DND-41 (cell line): ENCODE measurements at places on chromosomes 2 and 18.

- no peak for DNase-seq
Observed at GRCh38 chr2:234134496-234134895, 84.0 kb downstream of the SPP2 start.

DNA sequence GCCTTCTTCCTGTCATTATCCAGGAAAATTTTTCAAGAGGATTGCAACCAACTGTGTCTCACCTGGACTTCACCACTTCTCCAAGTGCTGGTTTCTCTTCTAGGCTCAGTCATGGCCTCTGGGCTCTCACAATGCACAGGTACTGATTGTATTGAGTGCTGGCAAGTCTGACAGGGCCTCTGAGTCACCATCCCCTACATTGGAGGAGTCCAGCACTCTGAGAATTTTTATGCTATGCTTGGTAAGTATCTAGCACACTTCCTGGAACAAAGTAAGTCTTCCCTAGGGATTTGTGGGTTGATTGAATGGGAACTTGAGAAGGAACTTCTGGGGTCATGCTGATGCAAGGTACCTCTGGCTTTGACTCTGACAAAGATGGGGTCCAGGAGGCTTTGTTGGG lies 147.2 kb upstream of the CELF4 start:
- DNase-seq, result no peak

- DNase-seq, result no peak
Observed at GRCh38 chr18:58858591-58859468, 5.8 kb upstream of the ZNF532 start.

- no peak for DNase-seq
Observed at GRCh38 chr2:242041816-242042215, 172.3 kb downstream of the RTP5 start.

GRCh38 chr2:162537651-162538050 lies 193.7 kb downstream of the GCA start:
- no peak for DNase-seq

- DNase-seq, result no peak
Observed at GRCh38 chr2:63818271-63818670, 23.4 kb upstream of the UGP2 start.

GRCh38 chr2:147523415-147523814 lies 321.4 kb upstream of the ACVR2A start:
- DNase-seq, result no peak

DNA sequence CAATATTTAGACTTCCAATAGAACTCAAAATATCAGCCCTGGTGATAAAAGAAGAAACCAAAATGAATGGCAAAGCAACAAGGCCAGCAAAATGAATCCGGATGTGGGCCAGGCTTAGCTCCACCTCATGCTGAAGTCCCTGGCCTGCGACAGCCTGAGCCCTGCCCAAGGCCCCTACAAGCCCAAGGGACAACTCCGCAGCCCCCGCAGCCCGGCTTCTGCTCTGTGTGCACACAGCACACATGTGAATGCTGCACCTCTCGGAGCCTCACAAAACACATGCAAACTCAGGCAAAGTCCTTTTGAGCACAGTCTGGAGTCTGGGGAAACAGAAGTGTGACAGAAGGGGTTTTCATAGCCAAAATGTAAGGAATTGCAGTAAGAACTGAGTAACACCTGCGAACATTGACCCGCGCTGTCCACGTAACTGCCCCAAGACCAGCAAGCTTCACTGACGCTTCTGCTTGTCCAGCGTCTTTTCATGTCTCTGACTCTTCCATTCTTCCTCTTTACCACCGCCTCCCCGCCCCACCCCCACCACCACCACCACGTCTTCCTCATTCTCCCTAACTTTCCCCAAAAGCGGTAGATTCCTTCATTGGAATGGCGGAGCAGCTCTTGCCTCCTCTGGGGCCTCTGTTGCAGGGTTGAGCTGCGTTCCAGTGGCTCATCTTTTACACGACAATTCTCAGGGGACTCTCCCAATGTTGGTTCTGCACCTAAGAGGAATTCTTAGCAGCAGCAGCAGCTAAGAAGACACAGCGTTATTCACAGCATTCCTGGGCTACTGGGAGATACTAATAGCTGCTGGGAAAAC lies 136.4 kb upstream of the COPS8 start:
- DNase-seq, result no peak

GRCh38 chr2:233012301-233012971 lies 620 bp downstream of the NGEF start:
- DNase-seq, result no peak

- no peak for DNase-seq
Observed at GRCh38 chr2:26414311-26414710, 12.6 kb downstream of the DRC1 start.

- DNase-seq, result no peak
Observed at GRCh38 chr2:8966123-8966908, 37.2 kb downstream of the MBOAT2 start.

DNA sequence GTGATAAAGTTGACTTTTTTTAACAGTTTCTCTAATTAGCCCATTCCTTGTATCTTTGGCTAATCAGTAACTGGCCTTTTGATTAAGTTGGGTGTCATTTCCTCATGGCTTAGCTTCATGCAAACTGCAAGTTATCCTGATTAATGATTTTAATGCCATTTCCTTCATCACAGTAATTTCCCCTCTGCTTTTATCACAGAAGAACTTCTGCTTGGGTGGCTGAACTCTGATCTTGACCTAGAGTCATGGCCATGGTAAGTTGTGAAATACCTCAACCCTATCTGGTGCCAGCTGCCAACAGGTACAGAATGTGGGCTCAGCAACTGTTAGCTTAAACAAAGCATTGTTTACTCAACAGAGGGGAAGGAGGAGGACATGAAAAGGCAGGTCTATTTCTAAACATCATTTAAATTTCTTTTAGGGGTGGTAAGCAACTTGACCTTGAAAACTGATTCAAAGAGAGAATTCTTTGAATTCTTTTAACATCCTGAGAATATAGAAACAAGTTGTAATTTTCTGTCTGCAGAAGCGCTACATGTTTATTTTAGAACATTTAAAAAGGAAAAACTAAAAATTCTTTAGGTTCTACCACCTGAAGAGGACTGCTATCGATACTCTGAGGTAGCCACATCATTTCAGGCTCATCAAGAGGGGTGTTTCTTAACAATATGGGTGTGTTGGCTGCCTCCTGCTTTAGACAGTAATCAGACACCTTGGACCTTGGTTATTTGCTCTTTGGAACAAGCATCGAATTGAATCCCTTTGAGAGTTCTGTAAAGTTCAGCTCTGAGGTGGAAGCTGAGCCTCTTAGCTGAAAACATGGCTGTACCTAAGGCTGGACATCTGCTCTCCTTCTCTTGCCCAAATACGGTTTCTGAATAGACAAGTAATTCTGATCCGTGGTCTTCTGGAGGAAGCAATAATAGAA lies 39.7 kb downstream of the ANXA4 start:
- no peak for DNase-seq

DNA sequence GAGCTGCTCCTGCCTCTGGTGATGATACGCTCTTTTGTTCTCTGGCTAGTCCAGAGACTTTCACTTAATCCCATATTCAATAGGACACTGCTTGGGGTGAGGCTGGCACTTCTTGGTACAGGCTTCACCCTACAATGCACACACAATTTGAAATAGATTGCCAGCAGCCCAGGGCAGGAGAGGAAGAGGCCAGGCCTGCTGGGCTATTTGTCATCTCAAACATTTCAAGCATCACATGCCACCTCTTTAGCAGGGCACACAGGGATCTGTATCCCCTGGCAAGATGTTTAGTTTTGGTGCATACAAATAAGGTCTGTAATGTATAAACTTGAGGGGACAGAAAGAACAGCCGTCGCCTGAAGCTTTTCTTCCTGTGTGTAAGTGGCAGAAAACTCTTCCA lies 120.4 kb downstream of the CHST9 start:
- no peak for DNase-seq

DNA sequence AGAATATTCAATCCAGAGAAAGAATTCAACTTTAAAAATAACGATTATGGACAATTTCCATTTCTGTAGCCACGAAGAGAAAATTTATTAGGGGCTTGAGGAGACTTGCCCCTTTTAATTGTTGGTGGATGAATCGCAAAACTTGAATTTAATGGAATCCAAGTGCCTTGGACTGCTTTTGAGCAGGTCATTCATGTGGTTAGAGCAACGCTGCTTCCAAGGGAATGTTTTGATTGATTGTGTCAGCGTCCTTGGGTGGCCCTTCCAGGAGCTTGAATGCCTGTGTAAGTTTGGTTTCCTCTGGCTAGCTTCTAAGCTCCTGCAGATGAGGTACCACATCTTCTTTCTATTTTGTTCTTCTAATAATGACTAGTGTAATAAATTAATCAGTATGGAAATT lies 213.4 kb downstream of the LTBP1 start:
- DNase-seq, result no peak

GRCh38 chr18:22210311-22210754 lies 40.9 kb downstream of the GATA6 start:
- no peak for DNase-seq

DNA sequence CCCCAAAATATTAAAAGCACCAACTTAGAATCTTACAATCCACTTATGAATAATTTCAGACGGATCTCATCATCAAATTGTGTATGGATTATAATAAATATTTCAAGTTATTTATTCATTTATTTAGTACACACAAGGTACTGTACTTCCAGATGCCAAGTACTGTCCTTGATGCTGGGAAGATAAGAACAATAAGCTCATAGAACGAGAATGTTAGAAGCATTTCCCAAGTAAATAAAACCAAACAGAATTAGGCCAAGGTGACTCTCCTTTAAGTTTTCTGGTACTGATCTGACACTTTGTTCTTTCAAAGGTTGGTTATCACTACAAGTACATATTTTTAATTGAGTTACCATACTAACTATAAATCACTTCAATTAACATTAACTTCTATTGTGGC lies 416.1 kb upstream of the ETAA1 start:
- no peak for DNase-seq

DNA sequence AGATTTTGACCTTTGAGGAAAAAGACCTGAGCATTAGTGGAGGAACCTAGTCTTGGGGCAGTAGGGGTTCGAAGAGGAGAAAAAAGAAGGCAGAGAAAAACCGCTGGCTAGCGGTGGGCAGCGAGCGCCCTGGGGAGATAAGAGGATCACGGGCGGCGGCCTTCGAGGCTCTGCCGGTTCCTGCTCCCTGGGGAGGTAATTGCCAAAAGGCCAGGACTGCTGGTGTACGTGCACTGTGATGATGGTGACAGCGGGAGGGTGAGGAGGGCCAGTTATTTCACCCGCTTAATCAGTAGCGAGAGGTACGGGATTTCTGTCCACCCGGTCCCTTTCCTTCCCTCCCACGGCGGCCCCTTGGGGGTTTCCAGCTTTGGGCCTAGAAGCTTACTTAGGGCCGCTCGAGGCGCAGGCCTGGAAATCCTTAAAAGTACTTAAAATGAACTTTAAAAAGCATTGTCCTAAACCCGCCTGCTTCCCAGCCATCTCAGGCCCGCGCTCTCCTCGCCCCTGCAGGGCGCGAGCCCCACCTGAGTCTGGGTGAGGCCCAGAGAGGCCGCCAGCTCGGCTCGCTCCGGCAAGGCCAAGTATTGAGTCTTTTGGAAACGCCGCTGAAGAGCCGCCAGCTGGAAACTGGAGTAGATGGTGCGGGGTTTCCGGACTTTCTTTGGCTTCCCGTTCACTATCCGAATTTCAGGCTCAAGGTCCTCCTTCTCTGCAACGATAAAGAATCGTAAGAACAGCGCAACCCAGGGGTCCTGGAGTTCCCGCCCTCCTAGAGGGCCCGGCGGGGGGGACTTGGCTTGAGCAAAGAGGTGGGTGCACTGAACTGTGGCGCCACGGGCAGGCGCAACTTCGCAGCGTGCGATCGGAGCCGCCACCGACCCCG lies 1.5 kb downstream of the DLX2 start:
- DNase-seq, result no peak

- peak; percentile 40 for DNase-seq
Observed at GRCh38 chr2:75098856-75099255, 100.5 kb downstream of the TACR1 start.

DNA sequence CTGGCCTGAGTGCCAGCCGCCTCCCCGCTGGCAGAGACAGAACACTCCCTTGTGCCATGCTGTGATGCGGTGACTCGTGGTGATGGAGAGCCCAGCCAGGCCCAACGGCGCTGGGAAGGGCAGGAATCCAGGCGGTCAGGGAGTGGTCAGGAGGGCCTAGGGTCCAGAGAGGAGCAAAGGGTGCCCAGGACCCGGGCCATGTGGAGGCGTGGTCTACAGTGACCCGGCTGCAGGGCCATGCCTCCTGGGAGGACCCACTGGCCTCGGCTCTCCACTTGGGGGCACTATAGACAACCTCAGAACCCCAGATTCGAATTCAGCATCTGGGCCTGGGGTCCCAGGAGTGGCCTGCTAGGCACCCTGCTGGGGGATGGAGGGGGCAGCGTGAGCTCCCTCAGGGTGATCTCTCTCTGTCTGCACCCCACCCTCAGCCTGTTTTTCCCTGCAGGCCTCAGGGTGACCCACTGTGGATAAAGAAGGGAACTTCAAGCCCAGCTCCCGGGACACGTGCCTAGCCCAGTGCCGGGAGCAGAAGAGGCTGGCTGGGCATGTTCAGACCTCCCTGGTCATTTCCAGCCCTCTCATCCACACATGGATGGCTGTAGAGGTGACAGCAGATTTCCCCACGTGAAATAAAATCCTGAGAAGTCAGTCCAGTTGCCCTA lies 13.0 kb downstream of the AMER3 start:
- DNase-seq, result no peak

- DNase-seq, result no peak
Observed at GRCh38 chr2:110995911-110996310, 124.8 kb upstream of the BCL2L11 start.

DNA sequence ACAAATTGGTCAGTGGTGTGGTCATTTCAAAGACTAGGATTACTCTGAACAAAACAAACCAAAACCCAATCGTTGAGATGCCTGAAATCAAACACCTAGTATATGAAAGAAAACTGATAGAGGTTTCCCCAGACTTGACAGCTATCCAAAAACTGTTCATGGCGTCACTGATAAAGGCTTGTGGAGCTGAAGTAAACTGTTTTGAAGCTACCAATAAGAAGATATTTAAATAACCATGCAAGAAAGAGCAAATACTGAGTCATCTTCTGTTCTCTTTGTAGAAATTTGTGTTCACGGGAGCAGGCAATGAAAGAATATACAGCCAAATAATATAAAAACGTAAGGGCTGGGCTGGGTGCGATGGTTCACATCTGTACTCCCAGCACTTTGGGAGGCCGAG lies 7.5 kb upstream of the COLEC11 start:
- no peak for DNase-seq
